ENCODE measurements at places on chromosomes 16 and 17.

DNA sequence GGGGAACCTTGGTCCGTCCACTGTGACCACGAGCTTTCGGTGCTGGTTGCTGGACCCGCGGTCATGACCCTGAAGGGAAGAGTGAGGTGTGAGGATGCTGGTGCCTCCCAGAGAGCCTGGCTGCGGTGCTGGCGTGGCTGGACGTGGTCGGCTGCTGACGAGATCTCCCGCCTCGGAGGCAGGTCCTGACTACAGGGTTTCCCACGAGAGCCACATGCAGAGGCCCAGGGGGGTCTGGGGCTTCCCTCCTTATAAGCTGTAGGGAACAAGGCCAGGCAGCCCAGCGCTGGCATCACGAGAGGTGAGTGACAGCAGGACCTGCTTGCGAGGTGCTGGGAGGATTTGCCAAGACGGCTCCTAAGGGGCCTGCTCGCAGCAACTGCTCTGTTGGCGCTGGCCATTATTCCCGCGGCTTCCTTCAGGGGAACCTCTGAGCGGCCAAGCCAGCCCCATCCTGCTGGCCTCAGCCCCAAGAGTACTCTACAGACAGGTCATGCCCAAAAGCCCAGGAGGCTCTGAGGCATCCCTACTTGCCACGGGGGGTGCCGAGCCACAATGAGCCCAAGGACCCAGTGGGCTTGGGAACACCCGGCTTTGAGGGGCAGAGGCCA lies 134.8 kb downstream of the FOXL1 start:
- no peak overlapping the region for H3K27ac ChIP-seq
- no peaks in the 10 kb centered on the region for H3K4me1 ChIP-seq
- H3K36me3 ChIP-seq: no peaks in the 10 kb centered on the region
- H3K27me3 ChIP-seq: peaks cover 9% of the 10 kb centered on the region
- no peak for DNase-seq
- H3K4me3 ChIP-seq: no peak overlapping the region

DNA sequence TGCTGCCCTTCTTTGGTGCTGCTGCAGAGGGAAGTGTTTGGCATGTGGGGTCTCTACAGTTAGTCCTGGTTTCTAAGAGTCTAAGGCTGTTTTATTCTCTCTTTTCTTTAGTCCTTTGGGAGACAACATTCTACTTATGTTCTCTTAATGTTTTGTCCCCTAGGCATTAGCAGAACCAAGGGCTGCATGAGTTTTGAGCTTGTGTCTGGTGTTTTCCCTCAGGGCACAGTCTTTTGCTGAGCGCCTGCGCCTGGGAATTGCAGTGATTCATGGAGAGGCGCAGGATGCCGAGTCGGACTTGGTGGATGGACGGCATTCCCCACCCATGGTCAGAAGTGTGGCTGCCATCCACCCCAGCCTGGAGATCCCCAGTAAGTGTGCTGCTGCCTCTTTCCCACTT lies 41.1 kb upstream of the SLC5A10 start:
- peaks cover 35% of the 10 kb centered on the region for H3K36me3 ChIP-seq
- DNase-seq: no peak
- no peak overlapping the region for H3K27ac ChIP-seq

- H3K36me3 ChIP-seq: no peaks in the 10 kb centered on the region
- H3K27ac ChIP-seq: no peak overlapping the region
- no peak for DNase-seq
- H3K27me3 ChIP-seq: peaks cover 20% of the 10 kb centered on the region
- no peak overlapping the region for H3K4me3 ChIP-seq
Observed at GRCh38 chr17:2780256-2780655, 16.0 kb upstream of the RAP1GAP2 start.

- no peak overlapping the region for H3K27ac ChIP-seq
- H3K4me3 ChIP-seq: peak overlapping the region; percentile 69
- H3K4me1 ChIP-seq: peaks cover 13% of the 10 kb centered on the region
- H3K36me3 ChIP-seq: peaks cover 10% of the 10 kb centered on the region
Observed at GRCh38 chr17:17792551-17793377, 44.0 kb downstream of the SREBF1 start.

DNA sequence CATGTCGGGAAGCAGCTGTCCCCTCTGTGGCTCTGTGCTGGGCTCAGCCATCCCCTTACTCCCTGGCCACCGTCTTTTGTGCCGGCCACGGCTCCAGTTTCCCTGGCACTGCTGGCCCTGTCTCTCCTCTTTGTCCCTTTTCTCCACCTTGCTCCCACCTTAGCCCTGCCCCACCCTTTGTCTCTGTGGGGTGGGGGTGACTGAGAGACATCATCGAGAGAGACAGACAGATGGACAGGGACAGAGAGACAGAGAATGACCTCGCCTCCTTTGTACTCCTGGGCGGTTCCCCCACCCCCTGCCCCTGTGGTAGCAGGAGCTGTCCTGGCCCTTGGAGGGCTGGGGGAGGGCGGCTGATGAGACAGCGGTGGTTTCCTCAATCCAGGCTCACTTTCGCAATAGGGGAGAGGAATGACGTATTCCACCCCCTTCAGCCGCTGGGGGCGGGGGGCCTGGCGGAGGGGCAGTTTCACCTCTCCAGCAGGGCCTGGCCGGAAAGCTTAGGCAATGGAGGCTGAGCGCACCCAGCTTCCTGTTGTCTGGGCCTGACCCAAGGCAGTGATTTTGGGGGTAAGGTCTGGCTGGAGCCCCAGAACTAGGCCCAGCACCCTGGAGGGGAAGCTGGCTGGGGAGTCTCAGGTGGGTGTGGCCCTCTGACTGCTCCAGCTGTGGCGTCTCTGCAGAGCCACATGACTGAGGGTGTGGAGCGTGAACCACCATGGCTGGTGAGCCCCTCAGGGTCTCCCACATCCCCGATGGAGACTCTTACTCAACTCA lies 7.3 kb downstream of the FMNL1 start:
- DNase-seq: peak; percentile 82
- H3K4me1 ChIP-seq: peaks cover 70% of the 10 kb centered on the region
- H3K27ac ChIP-seq: peak overlapping the region; percentile 98
- H3K27me3 ChIP-seq: no peaks in the 10 kb centered on the region

GRCh38 chr16:9055661-9056060 lies 35.8 kb upstream of the HAPSTR1 start:
- H3K4me3 ChIP-seq: no peak overlapping the region
- no peaks in the 10 kb centered on the region for H3K36me3 ChIP-seq
- DNase-seq: no peak
- H3K27ac ChIP-seq: no peak overlapping the region
- H3K4me1 ChIP-seq: peaks cover 2% of the 10 kb centered on the region
- peaks cover 7% of the 10 kb centered on the region for H3K27me3 ChIP-seq

DNA sequence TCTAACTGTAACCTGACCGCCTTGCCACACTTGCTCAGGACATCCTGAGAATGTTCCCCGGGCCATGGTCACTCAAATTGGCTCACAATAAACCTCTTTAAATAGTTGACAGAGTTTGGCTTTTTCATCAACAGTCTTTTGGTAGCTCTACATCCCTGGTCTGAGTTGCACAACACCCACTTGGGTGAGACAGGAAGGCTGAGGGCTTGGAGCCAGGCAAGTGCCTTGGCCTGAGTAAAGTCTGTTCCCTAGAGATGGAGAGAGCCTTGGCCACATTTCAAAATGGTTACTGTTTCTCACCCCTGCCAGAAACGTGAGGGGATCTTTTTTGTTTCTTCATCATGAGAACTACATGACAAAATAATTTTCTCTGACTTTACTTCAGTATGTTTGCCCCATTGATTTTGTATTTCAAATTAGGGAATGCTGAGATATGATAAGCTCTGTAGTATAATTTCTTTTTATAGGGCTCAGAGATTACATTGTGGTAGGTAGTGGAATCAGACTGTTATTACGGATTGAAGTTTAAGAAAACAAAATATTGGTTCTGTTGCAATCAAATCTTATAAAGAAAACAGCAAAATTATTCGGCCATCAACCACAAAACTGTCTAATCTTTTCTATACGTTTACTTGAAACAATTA lies 53.9 kb upstream of the NETO2 start:
- no peak for DNase-seq
- H3K4me1 ChIP-seq: no peaks in the 10 kb centered on the region
- H3K4me3 ChIP-seq: no peak overlapping the region
- peaks cover 21% of the 10 kb centered on the region for H3K36me3 ChIP-seq
- no peaks in the 10 kb centered on the region for H3K27me3 ChIP-seq

DNA sequence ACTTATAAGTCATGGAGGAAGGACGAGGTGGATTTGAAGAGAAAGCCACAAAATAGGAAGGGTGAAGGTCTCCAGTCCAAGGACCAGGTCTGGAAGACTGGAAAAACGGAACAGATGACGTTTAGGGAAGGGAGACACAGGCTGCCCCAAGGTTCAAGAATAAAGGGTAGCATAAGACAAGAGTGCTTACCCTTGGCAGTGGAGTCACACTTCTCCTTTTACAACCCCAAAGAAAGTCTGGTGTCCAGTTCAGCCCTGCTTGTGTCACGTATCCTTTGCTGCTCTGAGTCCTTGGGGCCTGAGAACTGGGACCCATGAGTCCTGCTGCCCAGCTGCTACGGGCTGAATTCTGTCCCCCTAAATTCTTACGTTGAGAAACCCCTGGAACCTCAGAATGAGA lies 13.0 kb upstream of the GGA2 start:
- H3K27ac ChIP-seq: no peak overlapping the region
- no peaks in the 10 kb centered on the region for H3K27me3 ChIP-seq
- DNase-seq: no peak
- H3K4me1 ChIP-seq: peaks cover 15% of the 10 kb centered on the region

DNA sequence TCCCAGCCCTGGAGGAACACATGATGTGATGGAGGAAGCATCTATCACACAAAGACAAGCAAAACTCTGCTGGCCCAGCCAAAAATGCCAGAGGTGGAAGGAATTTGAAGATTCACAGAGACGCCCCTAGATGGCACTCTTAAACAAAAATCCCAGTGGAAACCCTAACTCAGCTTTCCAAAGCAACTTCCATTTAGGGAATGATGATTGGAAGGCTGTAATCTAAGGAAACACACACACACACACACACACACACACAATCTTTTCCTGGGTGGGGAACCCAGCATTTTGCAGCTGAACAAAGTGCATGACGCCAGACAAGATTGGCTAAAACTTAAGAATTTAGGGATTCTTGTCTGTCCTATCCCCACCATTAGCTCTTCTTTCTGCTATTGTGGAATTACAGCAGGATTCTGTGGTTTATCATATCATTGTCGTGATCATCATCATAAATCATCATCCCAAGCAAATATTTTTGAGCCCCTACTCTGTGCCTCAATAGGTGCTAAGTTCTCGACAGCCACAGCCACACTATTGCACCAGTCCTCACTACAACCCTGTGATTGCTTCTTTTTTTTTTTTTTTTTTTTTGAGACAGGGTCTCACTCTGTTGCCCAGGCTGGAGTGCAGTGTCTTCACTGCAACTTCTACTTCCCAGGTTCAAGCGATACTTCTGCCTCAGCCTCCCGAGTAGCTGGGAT lies 1.6 kb upstream of the LDAF1 start:
- peaks cover 5% of the 10 kb centered on the region for H3K36me3 ChIP-seq
- no peak for DNase-seq
- peaks cover 17% of the 10 kb centered on the region for H3K4me1 ChIP-seq
- H3K27me3 ChIP-seq: no peaks in the 10 kb centered on the region

DNA sequence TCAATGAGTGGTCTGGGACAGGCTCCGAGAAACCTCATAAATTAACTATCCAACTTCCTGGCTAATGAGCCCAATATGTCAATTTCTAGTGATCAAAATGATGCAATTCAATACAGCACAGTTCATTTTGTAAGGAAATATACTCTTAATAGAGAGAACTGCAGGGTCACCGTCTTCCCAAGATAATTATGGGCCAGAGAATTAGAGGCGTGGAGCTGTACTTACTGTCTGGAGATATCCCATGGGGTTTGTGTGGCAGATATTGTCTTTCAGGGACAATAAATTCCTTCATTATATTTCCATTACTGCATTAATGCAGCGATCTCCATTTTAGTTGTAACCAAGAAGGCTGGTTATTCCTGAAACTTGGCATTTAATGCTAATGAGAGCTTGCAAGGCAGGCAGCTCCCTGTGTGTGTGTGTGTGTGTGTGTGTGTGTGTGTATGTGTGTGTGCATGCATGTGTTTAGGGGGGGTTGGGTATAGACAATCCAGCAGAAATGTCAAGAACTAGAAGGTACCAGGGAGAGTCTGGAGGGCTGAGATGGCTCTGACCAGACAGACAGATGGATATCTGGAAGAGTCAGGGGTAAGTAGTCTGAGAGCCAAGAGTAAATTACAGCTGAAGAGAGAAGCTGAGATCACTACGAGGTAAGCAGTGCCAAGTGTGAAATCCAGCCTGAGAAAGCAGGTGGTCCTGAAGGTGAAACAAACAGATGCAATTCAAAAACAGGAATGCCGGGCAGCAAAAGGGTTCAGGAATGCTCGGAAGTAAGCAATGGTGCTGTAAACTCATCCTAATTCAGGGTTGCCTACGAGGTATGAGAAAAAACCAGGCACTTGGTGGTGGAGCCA lies 393.0 kb downstream of the CA10 start:
- H3K27ac ChIP-seq: no peak overlapping the region
- no peak overlapping the region for H3K4me3 ChIP-seq

DNA sequence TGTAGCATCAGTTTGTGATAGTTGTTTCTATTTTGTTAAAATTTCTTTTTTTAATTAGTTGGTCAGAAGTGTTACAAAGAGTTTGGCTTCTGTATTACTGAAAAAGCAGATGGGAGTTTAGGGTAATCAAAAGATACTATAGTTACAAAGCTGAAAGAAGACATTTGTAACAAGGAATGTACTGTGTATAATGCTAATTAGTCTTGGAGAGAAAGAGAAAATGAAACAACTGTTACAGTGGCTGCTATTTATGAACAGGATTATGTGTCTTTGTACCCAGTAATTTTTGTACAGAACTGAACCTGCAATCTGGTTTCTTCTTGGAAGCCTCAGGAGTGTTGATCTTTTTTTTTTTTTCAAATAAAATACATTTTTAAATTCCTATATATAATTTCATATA lies 14.3 kb downstream of the GDPD1 start:
- no peaks in the 10 kb centered on the region for H3K36me3 ChIP-seq
- no peak overlapping the region for H3K27ac ChIP-seq
- no peaks in the 10 kb centered on the region for H3K4me1 ChIP-seq
- H3K27me3 ChIP-seq: no peaks in the 10 kb centered on the region

DNA sequence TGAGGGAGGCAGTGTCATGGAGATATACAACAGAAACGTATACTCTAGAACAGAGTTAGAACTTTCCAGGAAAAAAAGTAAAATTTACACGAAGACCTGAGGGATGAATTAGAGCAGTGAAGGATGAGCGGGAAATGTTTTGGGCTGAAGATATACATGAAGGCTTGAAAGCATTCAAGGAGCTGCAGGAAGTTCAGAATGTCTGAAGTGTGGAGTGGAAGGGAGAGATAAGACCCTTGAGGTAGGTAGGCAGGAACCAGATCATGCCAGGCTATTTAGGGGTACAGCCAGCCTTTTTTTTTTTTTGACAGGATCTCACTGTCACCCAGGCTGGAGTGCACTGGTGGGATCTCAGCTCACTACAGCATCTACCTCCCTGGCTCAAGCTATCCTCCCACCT lies 3.2 kb upstream of the NLK start:
- no peaks in the 10 kb centered on the region for H3K36me3 ChIP-seq
- no peak for DNase-seq
- H3K27ac ChIP-seq: no peak overlapping the region
